Hematopoietic multipotent progenitor cell treated with erythropoietin and hydrocortisone succinate and interleukin-3 and kit ligand, for 6 days (in vitro differentiated cells): ENCODE measurements at places on chromosomes 7 and 10.
A peak's percentile ranks its signal among the peaks of the same experiment; 100 is the strongest.

GRCh38 chr10:118986815-118987790 lies 42.4 kb upstream of the NANOS1 start:
- DNase-seq = no peak

- no peak for DNase-seq
Observed at GRCh38 chr10:88999625-89000024, 9.0 kb downstream of the FAS start.

DNA sequence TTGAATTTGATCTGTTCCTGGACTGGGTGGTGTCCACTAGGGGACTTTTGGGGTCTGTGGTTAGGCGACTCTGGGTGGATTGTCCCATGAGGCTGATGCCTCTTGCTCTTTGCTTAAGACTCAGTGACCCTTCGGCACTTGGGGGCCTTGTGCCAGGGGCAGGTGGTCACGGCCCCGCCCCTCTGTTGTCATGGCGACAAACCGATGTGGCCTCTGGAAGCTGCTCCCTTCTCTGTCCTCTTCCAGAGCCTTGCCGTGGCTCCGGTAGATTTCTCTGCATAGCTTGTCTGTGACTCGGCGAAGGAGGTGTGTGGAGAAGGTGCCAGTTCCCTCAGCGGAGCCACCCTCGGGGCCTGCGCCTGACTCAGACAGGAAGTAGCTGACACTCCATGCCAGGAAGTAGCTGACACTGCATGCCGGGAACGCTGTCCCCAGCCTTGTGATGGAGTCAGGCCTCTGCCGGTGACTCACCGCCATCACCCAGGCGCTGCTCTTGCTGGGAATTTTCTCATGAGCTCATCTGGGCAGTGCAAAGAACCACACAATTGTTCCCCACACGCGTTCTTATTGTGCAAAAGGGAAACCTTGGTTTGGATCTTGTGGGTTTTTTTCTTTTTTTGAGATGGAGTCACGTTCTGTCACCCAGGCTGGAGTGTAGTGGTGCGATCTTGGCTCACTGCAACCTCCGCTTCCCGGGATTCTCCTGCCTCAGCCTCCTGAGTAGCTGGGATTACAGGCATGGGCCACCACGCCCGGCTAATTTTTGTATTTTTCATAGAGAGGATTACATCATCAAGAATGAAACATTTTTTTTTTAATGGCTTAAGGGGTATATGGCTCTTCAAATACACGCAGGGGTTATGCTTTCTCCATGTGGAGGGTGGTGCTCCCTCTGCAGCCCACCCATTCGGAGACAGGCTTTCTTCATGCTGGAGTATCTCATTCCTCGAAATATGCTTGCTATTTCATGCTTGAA lies 72.6 kb downstream of the PFKFB3 start:
- peak; percentile 68 for DNase-seq

- no peak for DNase-seq
Observed at GRCh38 chr7:65809982-65810288, 62.9 kb upstream of the VKORC1L1 start.

GRCh38 chr10:32771217-32771616 lies 186.8 kb downstream of the ITGB1 start:
- no peak for DNase-seq

GRCh38 chr10:13787015-13787421 lies 200.3 kb downstream of the PRPF18 start:
- peak; percentile 9 for DNase-seq

DNA sequence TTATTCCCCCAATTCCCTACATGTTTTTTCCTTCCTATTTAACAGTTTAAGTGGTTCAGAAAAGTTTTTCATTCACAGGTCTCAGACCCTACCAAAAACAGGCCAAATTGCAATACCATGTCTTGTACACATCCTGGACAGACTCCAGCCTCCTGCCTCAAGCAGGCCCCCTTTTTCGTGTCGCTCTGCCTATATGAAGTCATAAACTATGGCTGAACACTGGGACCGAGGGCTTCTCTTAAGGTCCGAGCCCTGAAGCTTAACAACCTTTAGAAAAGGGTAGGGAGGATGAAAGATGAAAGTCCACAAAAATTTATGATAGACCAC lies 1.4 kb downstream of the FBXW4 start:
- DNase-seq = peak; percentile 70

DNA sequence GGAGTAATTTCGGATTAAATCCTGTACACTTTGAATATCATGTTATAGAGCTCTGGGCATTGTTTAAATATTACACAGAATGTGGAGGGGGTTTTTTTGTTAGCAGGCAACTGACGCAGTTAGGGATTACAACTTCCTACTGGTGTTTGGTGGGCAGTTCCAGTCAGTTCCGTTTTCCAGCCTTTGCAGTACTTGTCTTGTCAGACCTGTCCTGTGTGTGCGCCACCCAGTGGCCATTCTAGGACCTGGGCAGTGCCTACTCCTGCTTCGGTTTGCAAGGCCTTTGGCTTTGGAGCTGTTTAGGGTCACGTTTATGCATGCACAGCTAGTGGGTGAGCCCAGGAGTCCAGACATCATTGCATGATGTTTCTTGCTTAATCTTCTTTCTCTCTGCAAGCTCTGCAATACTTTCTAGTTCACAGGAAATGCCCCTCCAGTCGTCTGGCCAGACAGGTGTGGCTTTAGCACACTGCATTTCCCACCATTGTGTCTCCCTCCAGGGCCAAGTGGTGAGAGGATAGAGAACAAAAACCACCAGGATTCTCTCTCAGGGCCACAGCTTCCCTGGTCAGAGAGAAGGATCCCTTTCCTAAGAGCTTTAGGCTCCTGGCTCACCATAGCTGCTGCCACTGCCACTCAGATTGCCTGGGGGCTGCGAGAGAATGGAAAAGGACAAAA lies 96.5 kb upstream of the TARP start:
- peak; percentile 96 for DNase-seq

DNA sequence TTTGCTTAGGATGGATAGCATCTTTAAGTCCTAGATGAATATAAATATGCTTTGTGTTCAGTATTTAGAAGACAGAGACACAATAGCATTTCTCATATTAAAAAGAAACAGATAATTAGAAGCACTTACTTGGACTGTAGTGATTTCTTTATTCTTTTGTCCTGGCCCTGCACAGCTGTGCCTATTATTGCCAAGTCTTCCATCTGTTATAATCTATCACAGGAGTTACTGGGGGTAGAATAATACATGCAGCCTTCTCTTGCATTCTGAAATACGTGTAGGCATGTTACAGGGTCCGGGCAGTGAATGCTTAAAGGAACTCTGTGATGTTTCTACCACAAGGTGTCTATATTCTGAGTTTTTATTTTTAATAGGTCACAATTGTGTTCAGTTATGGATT lies 461.5 kb upstream of the COBL start:
- DNase-seq = no peak

DNA sequence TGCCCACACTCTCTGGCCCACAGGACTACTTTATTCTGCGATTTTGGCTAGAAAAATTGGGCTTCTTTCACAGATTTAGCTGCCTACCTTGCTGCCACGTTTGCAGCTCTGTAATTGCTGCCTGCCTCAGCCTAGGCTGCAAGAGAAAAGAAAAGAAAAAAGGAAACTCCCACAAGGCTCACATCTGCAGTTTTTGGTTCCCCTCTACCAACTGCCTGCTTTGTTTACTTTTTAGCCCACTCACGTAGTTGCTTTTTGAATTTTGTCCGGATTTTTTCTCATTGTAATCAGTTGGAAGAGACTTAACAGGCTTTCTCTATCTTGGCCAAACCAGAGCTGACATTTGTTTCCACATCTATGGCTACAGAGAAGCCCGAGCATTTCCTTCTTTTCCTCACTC lies 24.3 kb downstream of the SUN3 start:
- DNase-seq = no peak

DNA sequence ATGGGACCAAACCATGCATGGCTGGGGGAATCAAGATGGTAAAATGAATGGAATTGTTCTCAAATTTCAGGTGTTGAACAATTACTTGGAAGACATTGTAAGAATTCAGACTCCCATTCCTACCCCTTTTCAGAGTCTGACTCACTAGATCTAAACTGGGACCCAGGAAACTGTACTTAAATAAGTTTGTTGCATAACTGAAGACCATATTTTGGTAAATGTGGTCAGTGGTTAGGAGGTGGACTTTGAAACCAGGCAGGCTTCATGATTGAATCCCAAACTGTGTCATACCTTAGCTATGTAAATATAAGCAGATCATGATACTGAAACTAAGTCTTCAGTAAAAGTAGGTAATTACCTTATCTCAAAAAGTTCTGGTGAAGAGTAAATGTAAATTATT lies 41.7 kb downstream of the ZWINT start:
- DNase-seq = no peak

DNA sequence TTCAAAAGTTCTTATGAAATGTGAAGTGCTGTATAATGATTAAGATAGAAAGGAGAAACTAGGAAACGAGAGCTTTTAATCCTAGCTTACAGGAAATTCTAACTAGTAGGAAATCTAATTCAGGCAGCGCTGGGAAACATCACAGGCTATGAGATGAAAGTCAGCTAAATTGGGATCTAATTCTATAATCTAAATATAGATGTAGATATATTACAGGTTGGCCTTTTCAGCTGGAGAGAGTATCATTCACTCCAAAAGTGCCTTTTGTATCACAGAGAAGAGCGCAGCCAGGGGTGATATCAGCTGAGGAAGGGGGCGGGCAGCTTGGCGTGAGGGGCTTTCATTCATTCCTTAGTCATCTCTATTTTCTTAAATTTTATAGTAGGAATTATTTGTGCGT lies 157.0 kb downstream of the CUX1 start:
- DNase-seq = no peak

DNA sequence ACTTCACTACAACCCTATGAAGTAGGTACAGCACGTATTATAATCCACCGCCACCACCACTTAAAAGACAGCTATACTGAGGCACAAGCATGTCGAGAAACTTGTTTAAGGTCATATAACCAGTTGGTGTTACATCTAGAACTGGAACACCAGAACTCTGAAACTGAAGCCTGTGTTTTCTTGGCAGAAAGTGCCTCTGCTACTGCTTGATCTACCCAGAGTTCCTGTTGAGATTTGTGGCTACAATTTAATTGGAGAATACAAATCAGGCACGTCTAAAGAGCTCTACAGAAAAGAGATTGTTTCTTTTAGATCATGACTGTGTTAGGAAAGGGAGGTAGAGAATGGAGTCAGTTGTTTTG lies 4.3 kb upstream of the ADD3 start:
- no peak for DNase-seq

GRCh38 chr7:51706851-51707250 lies 390.2 kb upstream of the COBL start:
- no peak for DNase-seq

DNA sequence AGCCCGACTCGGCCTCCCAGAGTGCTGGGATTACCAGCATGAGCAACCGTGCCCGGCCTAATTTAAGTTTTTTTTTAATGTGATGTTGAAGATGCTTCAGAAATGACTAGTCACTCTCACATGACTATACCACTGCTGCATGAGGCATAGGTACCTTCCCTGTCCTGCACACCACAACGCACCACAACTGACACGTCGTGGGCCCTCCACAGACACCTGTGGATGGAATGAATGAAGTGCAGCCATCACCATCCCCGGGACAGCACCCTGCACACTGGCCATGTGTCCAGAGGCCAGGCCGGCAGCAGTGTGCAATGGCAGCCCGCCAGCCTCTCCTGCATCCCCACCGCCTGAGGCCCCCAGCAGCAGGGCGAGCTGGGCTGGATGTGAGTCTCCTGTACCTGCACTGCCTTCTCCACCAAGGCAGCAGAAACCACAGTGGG lies 55.1 kb downstream of the VOPP1 start:
- no peak for DNase-seq

DNA sequence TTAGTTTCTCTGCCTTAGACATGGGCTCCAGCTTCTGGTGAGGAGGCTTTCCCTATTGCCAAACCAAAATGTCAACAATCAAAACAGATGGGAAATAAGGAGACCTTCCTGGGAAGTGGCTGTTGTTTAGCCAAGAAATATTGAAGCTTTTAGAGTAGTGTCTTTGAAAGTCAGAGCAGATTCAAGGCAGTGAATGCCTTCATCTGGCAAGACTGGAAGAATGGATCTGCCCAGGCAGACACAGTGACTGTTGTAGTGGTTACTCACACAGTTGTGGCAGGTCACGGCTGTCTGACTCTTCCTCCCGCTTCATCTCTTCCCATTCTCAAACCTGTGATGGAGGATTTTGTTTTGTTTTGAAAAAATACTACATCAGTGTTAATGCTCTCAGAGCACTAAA lies 154.1 kb upstream of the ADO start:
- no peak for DNase-seq

DNA sequence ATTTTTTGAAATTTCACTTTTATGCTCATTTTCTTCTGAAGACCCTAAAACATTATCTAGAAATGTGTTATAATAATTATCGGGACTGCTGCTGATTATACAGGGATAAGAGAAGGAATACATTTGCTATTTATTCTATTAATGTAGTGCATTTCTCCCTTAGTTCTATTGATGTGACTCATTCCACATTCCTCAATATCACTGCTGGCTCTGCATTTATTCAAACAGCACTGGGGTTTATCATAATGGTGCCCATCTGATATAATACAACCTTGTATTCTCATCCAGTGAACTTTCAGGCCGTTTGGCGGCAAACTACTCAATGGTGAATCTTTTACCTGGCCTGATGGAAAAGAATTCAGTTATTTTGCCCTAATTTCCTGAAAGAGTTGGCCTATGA lies 7.8 kb downstream of the KCND2 start:
- DNase-seq = no peak

DNA sequence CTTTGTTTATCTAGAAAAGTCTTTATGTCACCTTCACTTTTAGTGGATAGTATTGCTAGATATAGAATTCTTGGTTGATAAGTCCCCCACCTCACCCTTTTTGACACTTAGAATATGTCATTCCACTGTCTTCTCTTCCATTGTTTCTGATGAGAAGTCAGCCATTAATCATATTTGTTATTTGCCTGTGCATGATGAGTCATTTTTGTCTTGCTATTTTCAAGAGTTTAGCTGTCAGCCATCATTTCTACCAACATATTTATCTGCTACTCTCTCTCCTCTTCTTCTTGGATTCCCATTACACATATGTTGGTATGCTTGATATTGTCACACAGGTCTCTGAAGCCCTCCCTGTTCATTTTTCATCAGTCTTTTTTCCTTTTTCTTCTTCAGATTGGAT lies 160.8 kb upstream of the TCF7L2 start:
- no peak for DNase-seq

DNA sequence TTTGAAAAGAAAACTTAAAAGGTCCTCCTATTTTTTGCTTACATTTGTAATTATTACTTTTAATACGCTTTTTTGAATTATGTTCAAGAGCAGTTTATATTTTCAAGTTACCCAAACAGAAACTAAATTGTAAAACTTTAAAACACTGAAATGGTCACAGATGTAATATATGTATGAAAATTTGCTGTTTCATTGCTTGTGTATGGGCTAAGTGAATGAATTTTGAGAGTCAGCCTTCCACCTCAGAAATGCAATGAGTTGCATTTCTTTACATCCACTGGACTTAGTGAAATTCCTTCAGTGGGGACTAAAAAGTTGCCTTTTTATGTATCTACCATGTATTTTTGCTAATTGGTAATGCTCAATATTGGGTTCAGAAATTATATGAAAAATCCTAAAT lies 1.6 kb downstream of the VPS26A start:
- DNase-seq = peak; percentile 33

DNA sequence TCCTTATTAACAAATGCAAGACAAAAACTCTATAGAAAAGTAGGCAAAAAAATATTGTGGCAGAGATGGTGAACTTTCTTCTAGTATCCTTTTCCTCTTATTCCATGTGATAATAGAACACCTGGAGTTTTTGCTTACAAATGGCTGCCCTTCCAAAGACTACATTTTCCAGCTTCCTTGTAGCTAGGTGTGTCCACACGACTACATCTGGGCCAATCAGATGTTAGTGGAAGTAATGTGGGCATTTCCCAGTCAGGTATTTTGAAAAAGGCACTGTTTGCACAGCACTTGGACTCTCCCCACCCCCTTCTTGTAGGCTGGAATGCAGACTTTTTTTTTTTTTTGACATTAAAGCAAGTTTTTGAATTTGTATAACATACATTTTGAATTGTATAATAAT lies 105.5 kb upstream of the TBX20 start:
- DNase-seq = no peak
